ENCODE measurements at places on chromosomes 12 and 14. TPM values are rescaled to one million over a fixed set of nuclear protein-coding genes. Genes with fewer than 3 reads are reported as not detected.

GRCh38 chr14:74400919-74401503 is 25.0 kb downstream of the SYNDIG1L start:
- no peak overlapping the region for H3K27ac ChIP-seq
- H3K27me3 ChIP-seq = no peaks in the 10 kb centered on the region
- H3K4me3 ChIP-seq = no peak overlapping the region
- no peak for DNase-seq
- H3K36me3 ChIP-seq = no peaks in the 10 kb centered on the region

OR6C3 gene
- total RNA-seq = not detected

GRCh38 chr14:84807673-84808072 is 722.3 kb upstream of the FLRT2 start:
- no peak overlapping the region for H3K4me3 ChIP-seq
- DNase-seq = no peak
- H3K27me3 ChIP-seq = no peaks in the 10 kb centered on the region

GRCh38 chr14:102221026-102221425 is 81.3 kb downstream of the WDR20 start:
- H3K4me1 ChIP-seq = no peaks in the 10 kb centered on the region
- H3K36me3 ChIP-seq = no peaks in the 10 kb centered on the region
- no peak overlapping the region for H3K4me3 ChIP-seq
- H3K27ac ChIP-seq = no peak overlapping the region
- no peak for DNase-seq

GRCh38 chr14:31480156-31480555 is 7.7 kb downstream of the GPR33 start:
- no peaks in the 10 kb centered on the region for H3K27me3 ChIP-seq
- no peaks in the 10 kb centered on the region for H3K36me3 ChIP-seq
- no peaks in the 10 kb centered on the region for H3K4me1 ChIP-seq

DNA sequence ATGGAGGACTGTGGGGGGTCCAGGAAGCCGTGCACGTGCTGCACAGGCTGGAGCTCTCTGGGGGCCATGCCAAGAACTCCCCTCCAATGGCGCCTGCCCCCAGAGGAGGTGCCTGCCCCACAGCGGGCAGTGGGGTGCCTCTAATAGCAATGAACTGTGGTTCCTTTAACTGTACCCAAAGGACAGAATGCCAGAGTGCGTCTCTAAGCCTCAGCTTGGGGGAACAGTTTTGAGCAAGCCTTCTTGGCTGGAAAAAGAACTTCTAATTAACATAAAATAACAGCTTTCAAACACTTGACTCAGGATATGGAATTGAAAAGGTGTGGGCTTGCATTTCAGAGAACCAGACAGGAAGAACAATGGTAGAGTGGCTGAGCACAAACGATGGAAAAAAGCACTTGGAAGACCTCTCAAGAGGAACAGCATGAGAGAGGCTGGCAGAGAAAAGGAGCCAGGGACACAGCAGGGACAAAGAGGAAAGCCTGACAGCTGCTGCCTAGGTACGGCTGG is 195.6 kb downstream of the TTC7B start:
- no peaks in the 10 kb centered on the region for H3K27me3 ChIP-seq
- H3K4me3 ChIP-seq = no peak overlapping the region
- no peak for DNase-seq
- no peaks in the 10 kb centered on the region for H3K4me1 ChIP-seq

CCDC196 gene
- total RNA-seq = 1.7 TPM

DNA sequence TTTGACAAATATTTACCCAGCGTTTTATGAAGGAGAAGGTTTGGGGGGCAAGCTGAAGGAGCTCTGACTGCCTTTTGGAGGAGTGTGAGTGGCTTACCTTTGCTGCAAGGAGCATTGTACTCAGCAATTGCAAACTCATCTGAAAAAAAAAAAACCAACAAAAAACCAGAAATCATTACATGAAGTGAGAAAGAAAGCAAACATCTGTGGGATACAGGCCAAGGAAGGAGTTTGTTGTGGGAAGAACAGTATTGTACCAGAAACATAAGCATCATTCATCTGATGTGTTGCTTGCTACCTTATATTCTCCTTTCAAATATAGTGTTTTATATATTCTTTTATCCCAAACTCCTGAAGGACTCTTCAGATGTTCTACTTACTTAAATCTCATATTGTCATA is 47.6 kb downstream of the A2M start:
- no peaks in the 10 kb centered on the region for H3K36me3 ChIP-seq
- no peaks in the 10 kb centered on the region for H3K27me3 ChIP-seq
- no peak overlapping the region for H3K27ac ChIP-seq
- no peak for DNase-seq

GRCh38 chr12:57654042-57654441 is 21.0 kb upstream of the B4GALNT1 start:
- H3K36me3 ChIP-seq = no peaks in the 10 kb centered on the region
- H3K4me1 ChIP-seq = no peaks in the 10 kb centered on the region
- H3K4me3 ChIP-seq = no peak overlapping the region
- no peak overlapping the region for H3K27ac ChIP-seq
- no peaks in the 10 kb centered on the region for H3K27me3 ChIP-seq

HOTAIR gene
- not detected for total RNA-seq

DNA sequence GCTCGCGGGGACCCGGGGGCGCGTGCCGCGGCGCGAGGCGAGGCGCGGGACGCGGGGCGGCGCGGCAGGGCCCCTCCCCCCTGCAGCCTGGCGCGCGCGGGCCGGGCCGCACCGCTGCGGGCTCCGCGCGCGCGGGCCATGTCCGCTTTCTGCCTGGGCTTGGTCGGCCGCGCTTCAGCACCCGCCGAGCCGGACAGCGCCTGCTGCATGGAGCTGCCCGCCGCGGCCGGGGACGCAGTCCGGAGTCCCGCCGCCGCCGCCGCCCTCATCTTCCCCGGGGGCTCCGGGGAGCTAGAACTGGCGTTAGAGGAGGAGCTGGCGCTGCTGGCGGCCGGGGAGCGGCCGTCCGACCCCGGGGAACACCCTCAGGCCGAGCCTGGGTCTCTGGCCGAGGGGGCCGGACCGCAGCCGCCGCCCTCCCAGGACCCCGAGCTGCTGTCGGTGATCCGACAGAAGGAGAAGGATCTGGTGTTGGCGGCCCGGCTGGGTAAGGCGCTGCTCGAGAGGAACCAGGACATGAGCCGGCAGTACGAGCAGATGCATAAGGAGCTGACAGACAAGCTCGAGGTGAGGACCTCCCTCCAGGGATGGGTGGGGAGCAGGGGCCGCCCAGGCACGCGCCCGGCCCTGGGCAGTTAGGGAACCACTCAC is 820 bp downstream of the BICDL1 start:
- DNase-seq = peak; percentile 93
- H3K4me3 ChIP-seq = peak overlapping the region; percentile 11
- H3K4me1 ChIP-seq = no peaks in the 10 kb centered on the region
- no peaks in the 10 kb centered on the region for H3K36me3 ChIP-seq
- no peaks in the 10 kb centered on the region for H3K27me3 ChIP-seq
- H3K27ac ChIP-seq = no peak overlapping the region

GRCh38 chr12:77535734-77536133 is 295.0 kb upstream of the NAV3 start:
- no peaks in the 10 kb centered on the region for H3K27me3 ChIP-seq
- H3K4me1 ChIP-seq = no peaks in the 10 kb centered on the region
- no peak for DNase-seq

DNA sequence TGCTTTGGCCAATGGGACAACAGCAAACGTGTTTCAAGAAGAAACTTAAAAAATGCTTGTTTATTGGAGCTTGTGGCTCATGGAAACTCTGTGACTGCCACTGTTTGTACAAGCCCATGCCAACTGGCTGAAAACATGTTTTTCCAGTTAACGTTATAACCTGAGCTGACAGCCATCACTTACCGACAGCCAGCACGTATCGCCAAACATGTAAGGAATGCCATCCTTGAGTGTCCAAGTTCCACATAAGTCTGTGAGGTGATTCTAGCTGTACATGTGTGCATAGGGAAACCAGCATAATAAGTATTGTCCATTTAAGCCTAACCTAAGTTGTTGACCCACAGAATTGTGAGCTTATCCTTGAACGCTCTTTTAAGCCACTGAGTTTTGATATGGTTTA is 596.9 kb downstream of the TRHDE start:
- H3K27ac ChIP-seq = no peak overlapping the region
- DNase-seq = no peak
- H3K36me3 ChIP-seq = no peaks in the 10 kb centered on the region
- no peak overlapping the region for H3K4me3 ChIP-seq
- no peaks in the 10 kb centered on the region for H3K4me1 ChIP-seq
- H3K27me3 ChIP-seq = no peaks in the 10 kb centered on the region

- H3K27me3 ChIP-seq = no peaks in the 10 kb centered on the region
- no peaks in the 10 kb centered on the region for H3K4me1 ChIP-seq
- no peak for DNase-seq
- no peak overlapping the region for H3K27ac ChIP-seq
Observed at GRCh38 chr12:122452701-122453285, 30.3 kb upstream of the CLIP1 start.

DNA sequence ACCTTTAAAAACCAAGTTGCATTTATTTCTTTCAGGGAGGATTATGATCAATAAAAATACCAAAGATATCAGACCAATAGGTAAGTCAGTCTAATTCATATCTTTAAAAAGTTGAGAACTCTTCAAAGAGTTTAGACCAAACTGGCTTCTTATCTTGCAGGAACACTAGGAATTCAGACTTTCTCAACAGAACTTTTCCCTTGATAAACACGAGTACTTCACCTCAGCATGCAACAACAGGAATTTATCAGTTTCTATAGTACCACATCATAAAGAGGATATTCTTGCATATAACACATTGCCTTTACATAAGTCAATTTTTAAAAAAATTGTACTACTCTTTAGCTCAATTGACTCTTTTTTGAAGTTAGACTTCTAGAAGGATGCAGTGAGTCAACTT is 68.2 kb downstream of the DNAI7 start:
- DNase-seq = no peak
- H3K4me1 ChIP-seq = no peaks in the 10 kb centered on the region
- H3K27ac ChIP-seq = no peak overlapping the region

DNA sequence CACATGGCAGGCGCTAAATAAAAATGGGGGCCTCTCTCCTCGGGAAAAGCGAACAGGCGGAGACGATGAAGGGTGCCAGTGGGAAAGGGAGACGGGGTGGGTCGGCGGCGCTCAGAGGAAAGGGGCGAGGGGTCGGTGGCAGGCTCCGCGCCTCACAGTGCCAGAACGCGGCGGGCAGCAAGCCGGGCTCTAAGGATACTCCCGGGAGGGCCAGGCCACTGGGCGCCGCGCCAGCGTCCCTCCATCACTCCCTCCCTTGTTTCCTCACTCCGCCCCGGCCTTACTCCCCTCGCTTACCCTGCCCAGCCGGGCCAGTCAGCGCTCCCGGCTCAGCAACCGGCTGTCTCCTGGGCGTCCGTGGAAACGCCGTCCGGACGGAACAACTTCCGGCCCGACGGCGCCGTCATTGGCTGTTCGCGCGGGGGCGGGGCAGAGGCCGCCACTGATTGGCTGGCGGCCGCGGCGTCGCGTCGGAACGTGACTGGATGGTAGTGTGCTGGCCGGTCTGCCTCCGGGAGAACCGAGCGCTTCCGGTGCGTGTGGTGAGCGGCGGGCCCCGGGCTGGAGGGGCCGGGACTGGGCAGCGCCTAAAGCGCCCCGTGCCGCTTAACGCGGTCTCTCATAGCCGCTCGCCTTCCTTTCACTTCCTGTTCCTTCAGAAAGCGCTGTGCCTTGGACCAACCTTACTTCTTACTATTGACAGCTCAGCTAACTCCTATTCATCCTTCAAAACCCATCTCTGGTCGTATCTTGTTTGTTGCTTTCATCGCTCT is 53.0 kb downstream of the SLC25A47 start:
- no peaks in the 10 kb centered on the region for H3K36me3 ChIP-seq
- H3K27ac ChIP-seq = peak within 1 kb of the TSS; percentile 81
- H3K27me3 ChIP-seq = no peaks in the 10 kb centered on the region
- peaks cover 25% of the 10 kb centered on the region for H3K4me1 ChIP-seq

- H3K4me3 ChIP-seq = no peak overlapping the region
- H3K27me3 ChIP-seq = no peaks in the 10 kb centered on the region
- no peaks in the 10 kb centered on the region for H3K4me1 ChIP-seq
- DNase-seq = no peak
Observed at GRCh38 chr12:11563785-11564739, 85.4 kb upstream of the ETV6 start.

RILPL2 gene
- total RNA-seq = 0.83 TPM

DNA sequence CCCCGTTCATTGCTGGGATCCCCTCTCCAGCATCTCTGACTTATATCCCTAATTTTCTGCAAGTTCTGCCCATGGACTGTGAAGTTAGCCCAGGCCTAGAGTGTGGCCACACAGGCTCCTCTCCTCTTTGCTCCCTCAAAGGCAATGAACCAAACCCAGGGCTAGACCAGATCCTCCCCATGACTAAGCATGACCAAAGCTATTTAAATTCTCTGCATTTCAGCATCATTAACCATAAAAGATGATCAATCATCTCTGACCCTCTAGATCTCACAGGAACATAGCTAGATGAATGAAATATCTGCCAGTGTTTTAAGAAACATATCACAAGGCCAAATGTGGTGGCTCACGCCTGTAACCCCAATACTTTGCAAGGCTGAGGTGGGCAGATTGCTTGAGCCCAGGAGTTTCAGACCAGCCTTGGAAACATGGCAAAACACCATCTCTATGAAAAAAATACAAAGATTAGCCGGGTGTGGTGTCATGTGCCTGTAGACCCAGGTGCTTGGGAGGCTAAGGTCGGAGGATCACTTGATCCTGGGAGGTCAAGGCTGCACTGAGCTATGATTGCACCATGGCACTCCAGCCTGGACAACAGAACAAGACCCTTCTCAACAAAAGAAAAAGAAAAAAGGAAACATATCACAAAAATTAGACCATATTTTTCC is 2.2 kb upstream of the KRT3 start:
- H3K36me3 ChIP-seq = no peaks in the 10 kb centered on the region
- no peak overlapping the region for H3K27ac ChIP-seq
- DNase-seq = no peak
- H3K4me1 ChIP-seq = no peaks in the 10 kb centered on the region
- no peaks in the 10 kb centered on the region for H3K27me3 ChIP-seq
- no peak overlapping the region for H3K4me3 ChIP-seq

SLC8A3 gene
- total RNA-seq = 0.28 TPM

- no peak overlapping the region for H3K27ac ChIP-seq
- no peaks in the 10 kb centered on the region for H3K27me3 ChIP-seq
- no peak for DNase-seq
- no peak overlapping the region for H3K4me3 ChIP-seq
- no peaks in the 10 kb centered on the region for H3K36me3 ChIP-seq
Observed at GRCh38 chr12:126869644-126870043, 1397.3 kb upstream of the TMEM132C start.

- no peaks in the 10 kb centered on the region for H3K27me3 ChIP-seq
- H3K36me3 ChIP-seq = peaks cover 3% of the 10 kb centered on the region
- DNase-seq = no peak
- no peaks in the 10 kb centered on the region for H3K4me1 ChIP-seq
- H3K27ac ChIP-seq = no peak overlapping the region
- no peak overlapping the region for H3K4me3 ChIP-seq
Observed at GRCh38 chr12:32706335-32707024, 27.4 kb downstream of the DNM1L start.

CLEC6A gene
- not detected for total RNA-seq

LALBA gene
- total RNA-seq = not detected

Data from pancreas (tissue), 10 donors.